Retinal pigment epithelial cell (primary cell): ENCODE measurements at places on chromosomes 3 and 15.

- DNase-seq = peak; percentile 63
Measured at GRCh38 chr3:4355401-4356219, 52.4 kb downstream of the SETMAR start.

DNA sequence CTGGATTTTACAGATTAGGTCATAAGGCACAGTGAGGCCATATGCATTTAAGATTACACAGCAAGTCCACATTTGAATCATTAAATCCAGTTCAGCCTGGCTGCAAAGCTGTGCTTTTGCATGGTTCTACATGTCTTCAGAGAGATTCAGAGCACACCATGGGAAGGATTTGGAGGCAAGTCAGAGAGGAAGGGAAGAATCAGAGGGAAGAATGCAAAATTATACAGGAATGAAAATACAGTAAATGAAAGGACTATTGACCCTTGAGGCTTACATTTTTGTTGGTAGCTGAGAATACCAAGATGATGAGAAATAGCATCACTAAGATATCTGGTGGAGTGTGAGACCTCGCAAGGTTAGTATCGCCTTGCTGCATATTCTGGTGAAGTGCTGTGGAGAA lies 13.9 kb downstream of the FILIP1L start:
- no peak for DNase-seq

- peak; percentile 6 for DNase-seq
Measured at GRCh38 chr3:70360979-70361760, 48.7 kb upstream of the MDFIC2 start.

- no peak for DNase-seq
Measured at GRCh38 chr15:66429117-66429516, 42.4 kb downstream of the MAP2K1 start.

GRCh38 chr3:123688241-123688747 lies 103.4 kb upstream of the HACD2 start:
- DNase-seq = peak; percentile 63

DNA sequence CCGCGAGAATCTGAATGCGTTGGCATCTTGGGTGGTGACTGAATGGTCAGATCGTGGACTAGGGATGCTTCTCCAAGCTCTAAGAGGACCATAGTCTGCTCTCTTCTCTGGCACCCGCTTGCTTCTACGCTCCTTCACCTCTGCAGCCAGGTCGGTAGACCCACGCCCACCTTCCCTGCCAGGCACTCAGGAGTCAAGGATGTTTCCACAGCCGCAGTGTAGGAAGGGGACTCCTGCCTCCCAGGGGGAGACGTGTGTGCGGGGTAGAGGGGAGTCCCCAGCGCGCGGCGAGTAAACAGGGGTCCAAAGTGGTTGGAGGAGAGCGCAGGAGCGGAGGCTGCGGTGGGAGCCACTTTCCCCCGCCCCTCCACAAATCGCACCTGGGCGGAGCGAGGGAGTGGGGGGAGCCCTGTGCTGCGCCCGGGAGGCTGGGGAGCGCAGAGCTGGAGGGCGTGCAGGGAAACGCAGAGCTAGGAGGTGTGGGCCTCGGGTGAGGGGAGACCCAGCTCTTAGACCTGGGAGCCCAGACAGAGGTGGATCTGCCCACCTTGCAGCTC lies 1.7 kb downstream of the LRRC3B start:
- DNase-seq = no peak
